ENCODE measurements at places on chromosomes 16 and 17.

DNA sequence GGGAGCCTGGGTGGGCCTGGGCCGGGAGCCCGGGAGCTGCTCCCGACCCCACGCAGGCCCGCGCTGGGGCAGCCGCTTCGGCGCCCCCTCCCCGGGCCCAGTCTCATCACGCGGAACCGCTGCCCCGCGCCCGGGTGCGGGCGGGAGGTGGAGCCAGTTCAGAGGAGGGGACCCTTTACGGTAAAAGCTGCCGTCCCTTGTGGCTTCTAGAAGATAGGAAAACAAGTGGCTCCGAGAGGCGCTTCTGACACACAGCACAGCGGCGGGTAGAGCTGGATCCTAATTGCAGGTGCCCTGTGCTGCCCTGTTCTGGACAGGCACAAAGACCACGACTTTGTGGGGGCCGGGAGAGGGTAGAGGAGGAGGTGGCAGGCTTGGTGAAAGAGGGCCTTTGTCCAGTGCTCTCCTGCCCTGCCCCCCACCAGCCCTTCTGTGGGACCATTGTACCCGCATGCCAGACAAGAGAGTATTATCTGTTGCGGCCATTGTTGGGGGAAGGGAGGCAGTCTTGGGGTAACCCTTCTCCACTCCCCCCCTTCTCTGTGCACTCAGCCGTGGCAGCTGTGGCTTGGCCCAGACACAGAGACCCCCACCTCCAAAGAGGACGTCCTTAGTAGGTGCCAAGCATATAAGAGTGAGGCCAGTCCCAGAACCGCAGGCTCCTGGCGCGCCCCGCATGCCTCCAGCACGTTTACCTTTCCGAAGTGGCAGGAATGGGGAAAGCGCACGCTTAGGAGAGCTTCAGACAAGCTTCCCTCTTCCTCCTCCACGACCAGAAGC is 736 bp downstream of the CNP start:
- no peak for DNase-seq

DNA sequence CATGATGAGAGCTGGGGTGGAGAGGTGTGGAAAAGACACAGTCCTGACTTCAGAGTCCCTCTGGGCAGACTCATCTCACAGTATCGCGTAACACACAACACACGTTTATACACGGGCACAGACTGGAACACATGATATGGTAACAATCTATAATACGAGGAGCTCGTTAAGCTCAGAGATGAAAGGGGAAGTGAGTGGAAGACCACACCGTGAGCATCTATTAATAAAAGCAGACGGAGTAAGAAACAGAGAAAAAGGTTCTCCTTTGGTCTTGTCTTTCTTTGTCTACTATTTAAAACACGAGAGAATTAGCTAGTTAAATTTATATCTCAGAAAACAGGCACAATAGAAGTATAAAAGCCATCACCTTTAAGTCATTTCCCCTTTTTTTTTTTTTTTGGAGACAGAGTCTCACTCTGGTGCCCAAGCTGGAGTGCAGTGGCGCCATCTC is 13.5 kb downstream of the ANKRD11 start:
- DNase-seq = no peak

- no peak for DNase-seq
These were observed 470 bp downstream of the TRPV3 start for GRCh38 chr17:3556916-3557767.

- DNase-seq = peak; percentile 90
These were observed 84.1 kb upstream of the TOB1 start for GRCh38 chr17:50949989-50950877.

- no peak for DNase-seq
These were observed 189.0 kb upstream of the CIBAR2 start for GRCh38 chr16:85301231-85301630.

GRCh38 chr17:80101011-80101945 is at the start of gene GAA:
TSS of gene GAA (plus strand) at chr17:80101581. CDS start at chr17:80104587, 3,006 bp downstream.
- DNase-seq = peak; percentile 71

GRCh38 chr17:48577330-48577945 is 712 bp downstream of the HOXB4 start:
- DNase-seq = peak; percentile 59

DNA sequence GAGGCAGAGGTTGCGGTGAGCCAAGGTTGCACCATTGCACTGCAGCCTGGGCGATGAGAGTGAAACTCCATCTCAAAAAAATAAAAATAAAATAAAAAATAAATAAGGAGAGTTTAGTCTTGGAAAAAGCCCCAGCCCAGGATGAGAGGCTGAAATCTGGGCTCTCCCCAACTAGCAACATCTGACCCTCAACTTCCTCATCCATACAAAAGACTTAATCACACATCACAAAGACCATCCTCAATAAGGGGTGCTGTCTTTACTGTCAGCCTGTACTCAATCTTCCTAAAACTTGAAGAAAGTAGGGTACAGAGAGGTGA is 11.4 kb upstream of the SLC4A1 start:
- DNase-seq = no peak

GRCh38 chr17:60249290-60249826 is 99.6 kb downstream of the CA4 start:
- DNase-seq = no peak

- DNase-seq = peak; percentile 11
These were observed 99.4 kb downstream of the TNFRSF13B start for GRCh38 chr17:16872351-16873173.

DNA sequence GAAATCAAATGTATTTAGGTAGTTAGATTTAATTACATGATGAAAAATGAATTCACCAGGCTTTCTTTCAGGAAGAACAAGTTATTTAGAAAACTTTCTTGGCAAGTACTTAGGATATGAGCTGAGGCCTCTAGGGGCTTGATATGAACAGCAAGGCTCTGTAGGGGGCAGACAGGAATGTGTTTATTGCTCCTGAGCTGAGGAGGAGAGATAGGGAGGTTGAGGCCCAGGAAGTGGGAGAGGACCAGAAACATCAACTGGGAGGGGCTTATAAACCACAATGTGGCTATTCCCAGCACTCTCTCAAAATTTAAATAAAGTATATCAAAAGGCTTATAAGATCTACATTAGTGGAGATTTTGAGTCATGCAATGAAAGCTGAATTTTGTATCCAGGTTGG is 154.0 kb upstream of the MAF start:
- no peak for DNase-seq

- peak; percentile 81 for DNase-seq
These were observed 26.6 kb downstream of the MRC2 start for GRCh38 chr17:62653826-62654761.

- no peak for DNase-seq
These were observed 9.5 kb downstream of the TBX21 start for GRCh38 chr17:47742319-47743181.

DNA sequence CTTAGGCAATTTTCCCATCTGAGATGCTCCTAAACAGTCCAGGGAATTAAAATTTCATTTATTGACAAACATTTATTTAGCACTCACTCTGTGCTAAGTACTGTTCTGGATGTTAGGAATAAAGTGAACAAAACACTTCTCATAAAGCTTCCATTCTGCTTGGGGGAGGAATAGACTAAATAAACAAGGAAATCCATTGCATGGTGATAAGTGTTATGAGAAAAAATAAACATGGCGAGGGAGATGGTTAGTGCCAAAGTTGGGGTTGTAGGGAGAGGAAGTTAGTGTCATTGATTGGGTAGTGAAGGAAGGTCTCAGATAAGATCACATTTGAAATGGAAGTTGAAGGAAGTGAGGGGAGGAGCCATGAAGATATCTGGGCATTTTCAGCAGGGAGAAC is 72.2 kb upstream of the CES5A start:
- no peak for DNase-seq

DNA sequence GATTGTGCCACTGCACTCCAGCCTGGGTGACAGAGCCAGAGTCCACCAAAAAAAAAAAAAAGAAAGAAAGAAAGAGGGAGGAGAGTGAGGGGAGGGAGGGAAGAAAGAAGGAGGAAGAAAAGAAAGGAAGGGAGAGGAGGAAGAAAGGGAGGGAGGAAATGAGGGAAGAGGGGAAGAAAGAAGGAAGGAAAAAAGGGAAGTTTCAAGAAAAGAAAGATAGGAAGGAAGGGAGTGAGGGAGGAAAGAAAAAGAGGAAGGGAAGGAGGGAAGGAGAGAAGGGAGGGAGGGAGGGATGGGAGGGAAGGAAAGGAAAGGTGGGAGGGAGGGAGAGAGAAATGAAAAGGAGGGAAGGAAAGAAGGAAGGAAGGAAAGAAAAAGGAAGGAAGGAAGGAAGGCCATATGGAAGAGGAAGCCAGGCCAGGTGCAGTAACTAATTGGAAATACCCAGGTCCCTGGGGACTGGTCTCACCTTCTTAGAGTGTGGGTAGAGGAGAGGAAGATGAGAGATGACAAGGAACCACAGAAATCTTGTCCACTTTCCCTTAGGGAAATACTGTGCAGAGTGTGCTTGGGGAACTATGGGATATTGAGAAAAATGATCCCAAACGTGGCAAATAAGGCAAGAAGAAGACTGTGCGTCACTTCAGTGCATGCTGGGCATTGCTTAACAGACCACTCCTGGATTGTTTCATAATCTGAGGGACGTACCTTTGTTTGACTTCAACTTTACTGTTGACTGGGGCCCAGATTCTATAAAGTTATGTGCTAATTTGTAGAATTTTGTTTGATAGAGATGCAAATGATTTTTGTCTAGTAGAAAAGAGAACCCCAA is 15.1 kb upstream of the CSNK2A2 start:
- no peak for DNase-seq

Measured in AG10803 (cell line).